Stimulated activated CD4-positive, alpha-beta T cell treated with anti-CD3 and anti-CD28 coated beads, Interleukin-2, amount 100 ng/mL, for 24 hours (primary cell): ENCODE measurements at places on chromosomes 12 and 14.
A peak's percentile ranks its signal among the peaks of the same experiment; 100 is the strongest.

GRCh38 chr12:104741497-104742367, 216.4 kb downstream of the SLC41A2 start:
- no peak for DNase-seq

DNA sequence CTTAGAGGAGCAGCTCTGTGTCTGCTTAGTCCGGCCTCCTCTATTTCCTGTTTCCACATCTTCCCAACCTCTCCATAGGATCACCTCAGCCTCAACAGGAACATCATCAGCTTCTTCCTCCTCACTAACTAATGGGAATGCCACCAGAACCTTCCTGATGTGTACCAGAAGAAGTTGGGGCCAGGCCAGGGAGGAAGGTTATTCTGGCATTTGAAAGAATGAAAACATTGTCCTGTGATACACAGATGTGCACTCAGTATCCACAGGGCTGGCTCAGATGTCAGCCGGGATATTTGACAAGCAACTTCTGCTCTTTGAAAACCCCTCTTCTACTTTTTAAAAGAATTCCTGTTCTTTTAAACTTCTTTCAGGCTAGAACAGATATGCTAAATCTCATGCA, 63.6 kb downstream of the TMEM30B start:
- DNase-seq = no peak

- no peak for DNase-seq
Observed at GRCh38 chr14:81449114-81449513, 49.0 kb upstream of the STON2 start.

DNA sequence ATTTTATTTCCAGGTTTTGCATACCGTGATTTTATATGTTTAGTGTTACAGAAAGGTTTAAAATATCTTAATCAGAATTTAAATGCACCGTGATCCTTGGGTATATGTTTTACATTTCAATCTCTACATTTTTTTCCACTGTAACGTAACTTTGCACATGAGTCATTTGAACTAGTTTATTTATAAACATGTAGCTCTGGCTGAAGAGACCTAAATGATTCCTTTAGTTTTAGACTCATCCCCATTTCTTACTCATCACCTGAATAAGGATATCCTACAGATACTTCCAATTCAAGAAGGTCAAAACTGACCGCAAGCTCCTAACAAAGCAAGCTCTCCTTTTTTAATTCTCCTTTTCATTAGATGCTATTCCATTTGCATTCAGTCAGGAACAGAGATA, 42.7 kb upstream of the SLC6A15 start:
- DNase-seq = no peak

DNA sequence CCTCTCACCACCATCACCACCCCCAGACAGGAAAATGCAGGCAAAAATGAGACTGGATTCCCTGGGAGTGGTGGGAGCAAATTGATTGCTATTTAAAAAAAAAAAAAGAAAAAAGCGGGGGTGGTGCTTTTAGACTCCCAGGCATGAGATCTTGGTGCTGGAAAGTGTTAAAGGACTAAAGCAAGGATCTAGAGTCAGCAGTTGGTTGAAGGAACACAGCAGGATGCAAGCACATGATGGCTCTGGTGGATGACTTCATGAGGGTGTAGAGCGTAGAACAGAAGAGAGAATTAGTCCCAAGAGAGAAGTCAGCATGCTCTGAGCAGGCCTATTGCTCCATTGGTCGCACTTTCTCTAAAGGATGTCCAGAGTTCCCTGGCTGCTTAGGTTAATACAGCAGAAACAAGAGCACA, 183.8 kb upstream of the HMGA2 start:
- DNase-seq = no peak

DNA sequence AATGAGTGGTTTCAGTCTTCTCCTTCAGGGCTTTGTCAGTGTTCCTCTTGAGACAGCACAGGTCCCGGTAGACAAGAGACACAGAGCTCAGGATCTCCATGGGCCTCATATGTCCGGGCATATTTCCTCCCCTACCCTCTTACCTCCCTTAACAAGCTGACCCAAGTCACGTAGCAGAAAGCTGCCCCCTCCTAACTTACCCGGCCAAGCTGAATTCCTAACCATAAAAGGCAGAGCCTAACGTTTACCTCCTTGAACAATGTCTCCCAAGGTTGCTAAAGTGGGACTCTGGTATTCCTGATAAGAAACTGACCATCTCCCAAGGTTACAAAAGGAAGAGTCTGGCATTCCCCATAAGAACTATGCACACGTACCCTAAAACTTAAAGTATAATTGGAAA, 182.2 kb upstream of the USP15 start:
- DNase-seq = no peak

- DNase-seq = no peak
Observed at GRCh38 chr12:93029091-93029490, 100.0 kb upstream of the EEA1 start.

DNA sequence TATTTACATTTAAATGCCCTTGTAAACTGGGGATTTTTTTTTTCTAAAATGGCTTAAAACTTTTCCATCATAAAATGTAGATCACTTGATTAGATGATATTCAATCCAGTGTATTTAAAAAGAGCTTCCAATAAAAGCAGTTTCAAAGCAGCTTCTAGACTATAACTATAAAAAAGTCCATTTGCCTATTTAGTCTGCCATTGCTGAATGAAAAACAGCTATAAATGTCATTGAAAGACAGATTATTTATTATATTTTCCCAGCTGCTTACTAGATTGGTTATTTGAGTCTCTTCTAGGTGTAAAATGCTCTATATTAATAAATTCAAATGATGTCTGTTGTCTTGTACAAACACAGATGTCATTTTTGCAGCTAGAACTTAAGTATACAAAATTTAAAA, 414.8 kb downstream of the RMST start:
- DNase-seq = no peak

- DNase-seq = no peak
Observed at GRCh38 chr12:4911316-4911994, 1.8 kb downstream of the KCNA1 start.

DNA sequence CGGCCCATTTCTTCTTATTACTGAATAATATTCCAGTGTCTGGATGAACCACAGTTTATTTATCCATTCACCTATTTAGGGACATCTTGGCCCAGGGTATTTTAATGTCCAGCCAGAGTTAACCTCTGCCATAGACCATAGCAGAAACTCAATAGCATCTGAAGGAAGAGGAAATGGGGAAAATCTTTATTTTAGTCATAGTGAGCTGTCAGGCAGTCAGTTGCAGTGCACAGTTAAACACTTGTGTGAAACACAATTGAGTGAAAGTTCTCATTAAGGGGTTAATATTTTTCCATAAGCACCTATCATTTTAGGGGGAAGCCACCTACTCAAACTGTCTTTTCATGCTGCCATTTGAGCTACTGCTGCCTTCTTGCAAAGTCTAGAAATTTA, 197.3 kb upstream of the PPFIA2 start:
- DNase-seq = no peak

GRCh38 chr12:51592034-51592705, 1.1 kb downstream of the SCN8A start:
- no peak for DNase-seq

- DNase-seq = peak; percentile 80
Observed at GRCh38 chr14:22982477-22983245, at the start of gene AJUBA. TSS of gene AJUBA (minus strand) at chr14:22982551. CDS start at chr14:22982266, 285 bp downstream.

DNA sequence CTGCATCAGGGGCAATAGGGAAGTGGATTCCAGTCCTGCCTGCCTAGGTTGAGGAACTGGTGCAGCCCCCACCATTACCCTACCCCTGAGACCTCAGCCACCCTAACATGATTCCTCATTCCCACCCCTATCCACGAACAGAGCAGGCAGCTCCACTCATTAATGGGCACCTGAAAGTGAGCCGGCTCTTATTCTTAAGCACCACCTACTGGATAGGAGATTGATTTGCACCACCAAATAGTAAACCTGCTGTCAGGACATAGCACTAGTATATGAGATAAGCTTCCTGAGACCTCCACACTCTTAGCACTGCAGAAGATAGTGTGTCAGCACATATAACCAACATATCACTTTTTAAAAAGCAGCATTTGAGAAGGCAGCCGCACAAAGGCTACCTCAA, 573.2 kb downstream of the SOX5 start:
- DNase-seq = no peak

GRCh38 chr14:66009089-66009488, 477.1 kb upstream of the CCDC196 start:
- DNase-seq = no peak

- peak; percentile 20 for DNase-seq
Observed at GRCh38 chr12:118103201-118103600, 610 bp downstream of the VSIG10 start.

DNA sequence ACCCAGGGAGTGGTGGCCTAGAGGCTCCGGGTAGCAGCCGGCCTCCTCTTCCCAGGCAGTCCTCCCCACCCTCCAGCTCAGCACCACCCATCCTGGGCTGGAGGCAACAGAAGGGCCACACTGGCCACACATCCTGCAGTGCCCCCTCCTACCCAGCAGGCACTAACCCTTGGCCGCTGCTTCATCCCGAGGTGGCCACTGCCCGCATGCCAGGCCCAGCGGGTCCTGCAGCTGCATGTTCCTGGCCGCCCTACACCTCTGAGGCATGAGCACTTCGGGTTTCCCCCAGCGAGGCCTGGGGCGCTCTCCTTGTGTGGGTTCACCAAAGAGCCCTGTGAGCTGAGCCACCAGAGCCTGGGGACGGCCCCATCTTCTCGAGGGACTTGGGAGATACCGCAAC, 61.4 kb downstream of the CCNK start:
- no peak for DNase-seq

GRCh38 chr12:43544703-43545102, 7.3 kb downstream of the ADAMTS20 start:
- no peak for DNase-seq

- DNase-seq = no peak
Observed at GRCh38 chr12:55719371-55719770, 822 bp upstream of the RDH5 start.

GRCh38 chr14:75673345-75674035, 12.4 kb downstream of the TTLL5 start:
- no peak for DNase-seq

DNA sequence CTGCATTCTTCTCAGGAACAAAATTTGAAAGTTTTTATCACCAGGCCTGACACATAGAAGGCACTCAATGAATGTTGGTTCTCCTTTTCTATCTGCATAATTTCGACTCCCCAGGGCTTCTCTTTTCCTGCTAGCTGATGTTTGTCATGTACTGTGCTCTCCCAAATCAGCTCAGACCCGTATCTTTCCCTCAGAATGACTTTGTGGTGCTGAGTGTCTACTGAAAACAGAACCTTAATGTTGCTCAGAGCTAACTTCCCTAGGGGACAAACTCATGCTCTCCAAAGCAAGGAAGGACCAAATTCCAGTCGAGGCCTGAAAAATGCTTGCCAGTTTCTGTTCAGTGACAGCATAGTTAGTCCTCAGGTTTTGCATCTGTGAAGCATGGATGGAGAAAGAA, 1.9 kb downstream of the ARHGDIB start:
- DNase-seq = no peak

- no peak for DNase-seq
Observed at GRCh38 chr12:31737763-31738162, 8.9 kb upstream of the AMN1 start.

- DNase-seq = peak; percentile 44
Observed at GRCh38 chr14:58638231-58639197, 752 bp downstream of the DACT1 start.

DNA sequence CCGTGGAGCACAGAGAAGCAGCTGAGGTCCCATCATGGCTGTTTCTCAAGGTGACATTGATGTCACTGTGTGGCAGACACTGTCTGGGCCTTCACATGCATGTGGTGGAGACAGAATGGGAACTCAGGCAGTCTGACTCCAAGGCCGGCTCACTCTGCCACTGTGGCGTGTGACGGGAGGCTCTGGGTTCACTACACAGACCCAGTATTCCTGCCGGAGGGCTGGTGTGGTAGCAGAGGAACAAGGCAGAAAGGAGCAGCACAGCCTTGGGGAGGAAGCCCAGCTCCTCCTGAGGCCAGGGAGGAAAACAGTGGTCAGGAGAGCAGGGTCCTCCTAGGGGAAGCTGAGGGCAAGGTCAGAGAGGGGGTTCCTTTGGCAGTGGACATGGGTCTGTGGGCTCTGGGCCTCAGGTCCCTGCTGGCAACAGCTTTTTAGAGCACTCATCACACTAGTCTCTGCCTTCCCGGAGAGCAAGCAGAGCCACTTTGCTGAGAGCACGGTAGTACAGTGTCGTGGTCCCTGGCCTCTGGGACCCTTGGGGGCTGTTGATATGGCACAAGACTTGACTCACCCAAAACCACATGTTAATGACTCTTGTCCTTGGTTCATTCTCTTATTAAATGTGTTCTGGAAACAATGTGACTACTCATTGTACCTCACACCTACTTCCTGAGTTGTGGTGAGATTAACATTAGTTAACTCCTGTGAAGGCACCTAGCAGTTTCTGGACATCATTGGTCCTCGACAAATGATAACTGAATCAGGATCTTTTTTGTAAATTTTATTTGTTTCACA, 21.3 kb downstream of the DCAF4 start:
- no peak for DNase-seq

GRCh38 chr14:88879022-88879421, 54.6 kb downstream of the TTC8 start:
- DNase-seq = no peak

DNA sequence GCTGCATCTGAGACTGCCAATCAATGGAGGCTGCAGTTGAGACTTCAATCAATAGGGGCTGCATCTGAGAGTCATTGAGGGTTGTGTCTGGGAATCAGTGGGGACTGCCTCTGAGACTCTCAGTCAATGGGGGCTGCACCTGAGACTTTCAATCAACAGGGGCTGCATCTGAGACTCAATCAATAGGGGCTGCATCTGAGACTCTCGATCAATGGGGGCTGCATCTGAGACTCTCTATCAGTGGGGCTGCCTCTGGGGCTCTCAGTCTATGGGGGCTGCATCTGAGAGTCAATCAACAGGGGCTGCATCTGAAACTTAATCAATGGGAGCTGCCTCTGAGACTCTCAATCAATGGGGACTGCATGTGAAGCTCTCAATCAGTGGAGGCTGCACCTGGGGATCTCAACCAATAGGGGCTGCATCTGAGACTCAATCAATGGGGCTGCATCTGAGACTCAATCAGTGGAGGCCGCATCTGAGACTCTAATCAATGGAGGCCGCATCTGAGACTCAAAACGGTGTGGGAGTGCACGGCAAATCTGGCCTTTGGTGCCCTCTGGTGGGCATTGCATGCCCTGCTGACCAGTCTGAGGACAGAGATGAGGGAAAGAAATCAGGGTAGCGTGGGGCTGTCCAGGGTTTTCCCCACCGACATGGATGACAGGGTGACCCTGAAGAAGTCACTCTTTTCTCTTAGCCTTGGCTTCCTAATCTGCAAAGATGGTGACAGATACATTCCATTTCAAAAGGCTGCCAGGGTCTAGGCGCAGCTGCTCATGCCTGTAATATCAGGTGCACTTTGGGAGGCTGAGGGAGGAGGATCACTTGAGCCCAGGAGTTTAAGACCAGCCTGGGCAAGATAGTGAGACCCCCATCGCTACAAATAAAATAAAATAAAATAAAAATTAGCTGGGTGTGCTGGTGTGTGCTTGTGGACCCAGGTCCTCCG, 41.3 kb upstream of the EIF5 start:
- DNase-seq = peak; percentile 83

- peak; percentile 72 for DNase-seq
Observed at GRCh38 chr12:130031571-130032189, 127.9 kb upstream of the TMEM132D start.

DNA sequence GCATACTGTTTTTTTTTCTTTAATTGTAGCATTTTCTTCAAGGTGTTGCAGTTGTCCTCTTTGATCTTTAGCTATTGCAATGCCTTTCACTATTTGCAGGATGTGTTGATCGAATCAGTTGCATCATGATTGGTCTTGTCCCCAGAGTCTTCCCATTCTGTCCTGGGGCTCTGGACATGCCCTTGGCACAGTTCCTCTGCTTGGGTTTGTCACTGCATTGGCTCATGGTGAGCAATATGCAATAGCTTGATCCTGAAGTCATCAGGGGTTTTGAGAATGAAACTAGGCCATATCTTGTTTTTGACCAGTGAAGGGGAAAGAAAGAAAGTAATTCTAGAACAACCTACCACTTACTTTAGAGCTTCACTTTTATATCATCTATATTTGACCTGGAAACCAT, 281.5 kb downstream of the TMEM117 start:
- no peak for DNase-seq
